Right ventricle myocardium superior (tissue), 1 donor: ENCODE measurements at places on chromosomes 13 and 19. TPM values are rescaled to one million over a fixed set of nuclear protein-coding genes. Genes with fewer than 3 reads are reported as not detected.
A peak's percentile ranks its signal among the peaks of the same experiment; 100 is the strongest.

DNA sequence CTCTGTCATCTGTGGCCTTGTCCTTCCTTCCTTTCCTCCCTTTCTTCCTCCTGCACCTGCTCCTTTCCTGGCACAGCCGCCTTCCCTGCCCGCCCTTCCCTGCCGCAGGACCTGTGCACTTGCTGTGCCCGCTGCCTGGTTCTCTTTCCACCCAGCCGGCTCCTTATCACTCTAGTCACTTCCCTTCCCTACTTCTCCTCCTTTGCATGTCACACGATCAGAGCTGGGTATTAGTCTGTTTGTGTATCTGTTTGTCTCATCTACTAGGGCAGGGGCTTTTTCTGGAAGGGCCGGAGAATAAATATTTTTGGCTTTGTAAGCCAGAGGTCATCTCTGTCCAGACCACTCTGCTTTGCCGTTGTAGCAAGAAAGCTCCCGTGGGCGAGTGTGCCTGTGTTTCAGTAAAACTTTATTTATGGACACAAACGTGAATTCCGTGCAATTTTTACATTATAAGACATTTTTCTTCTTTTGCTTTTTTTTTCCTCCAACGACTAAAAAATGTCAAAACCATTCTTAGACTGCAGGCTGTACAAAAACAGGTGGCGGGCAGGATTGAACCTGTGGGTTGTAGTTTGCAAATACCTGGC is 6.1 kb downstream of the KDM4B start:
- DNase-seq: peak; percentile 50

DNA sequence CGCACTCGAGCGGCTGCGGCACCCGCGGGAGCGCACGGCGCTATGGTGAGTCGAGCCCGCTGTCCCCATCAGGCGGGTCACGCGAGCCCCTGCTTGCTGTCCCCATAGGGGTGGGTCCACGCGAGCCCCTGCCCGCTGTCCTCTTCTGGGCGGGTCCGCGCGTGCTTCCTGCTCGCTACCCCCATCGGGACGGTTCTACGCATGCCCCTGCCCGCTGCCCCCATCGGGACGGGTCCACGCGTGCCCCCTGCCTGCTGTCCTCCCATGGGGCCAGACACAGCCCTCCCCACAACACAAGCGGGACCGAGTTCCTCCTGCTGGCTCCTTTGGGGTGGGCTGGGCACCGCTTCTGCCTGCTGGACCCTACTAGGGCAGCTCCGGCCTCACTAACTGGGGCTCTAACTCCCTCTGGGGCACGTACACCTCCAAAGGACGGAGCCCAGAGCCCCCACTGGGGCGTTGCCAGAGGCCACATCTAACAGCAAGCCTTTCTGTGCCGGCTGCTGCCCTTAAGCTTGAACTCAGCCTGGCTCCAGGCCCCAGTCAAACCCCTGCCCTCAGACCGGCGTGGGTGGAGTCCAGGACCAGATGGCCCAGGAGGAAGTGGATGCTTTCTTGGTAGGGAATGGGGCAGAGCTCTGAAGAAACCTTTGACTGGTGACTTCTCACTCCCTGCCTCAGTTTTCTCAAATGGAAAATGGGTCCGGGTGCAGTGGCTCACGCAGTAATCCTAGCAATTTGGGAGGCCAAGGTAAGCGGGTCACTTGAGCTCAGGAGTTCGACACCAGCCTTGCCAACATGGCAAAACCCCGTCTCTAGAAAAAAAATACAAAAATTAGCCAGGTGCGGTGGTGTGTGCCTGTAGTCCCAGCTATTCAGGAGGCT is 722 bp downstream of the COLGALT1 start:
- DNase-seq: peak; percentile 85

DNA sequence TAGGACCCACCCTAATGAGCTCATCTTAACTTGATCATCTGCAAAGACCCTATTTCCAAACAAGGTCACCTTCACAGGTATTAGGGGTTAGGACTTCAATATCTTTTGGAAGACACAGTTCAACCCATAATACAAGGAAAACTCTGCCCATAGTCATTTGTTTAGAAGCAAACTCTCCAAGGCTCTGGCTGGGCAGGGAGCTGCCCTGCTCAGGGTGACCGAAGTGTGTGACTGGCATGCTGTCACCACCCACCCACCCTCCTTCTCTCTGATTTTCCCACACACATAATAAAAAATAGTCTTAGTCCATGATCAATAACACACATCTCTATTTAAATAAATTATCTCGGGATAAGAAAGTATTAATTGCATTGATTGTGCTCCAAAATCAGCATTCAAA is 161.1 kb downstream of the KCTD15 start:
- no peak for DNase-seq

FEM1A gene
- total RNA-seq: 47.6 TPM

CD177 gene
- 0.32 TPM for total RNA-seq

- DNase-seq: no peak
Measured at GRCh38 chr19:31264041-31264778, 85.0 kb downstream of the TSHZ3 start.

DNA sequence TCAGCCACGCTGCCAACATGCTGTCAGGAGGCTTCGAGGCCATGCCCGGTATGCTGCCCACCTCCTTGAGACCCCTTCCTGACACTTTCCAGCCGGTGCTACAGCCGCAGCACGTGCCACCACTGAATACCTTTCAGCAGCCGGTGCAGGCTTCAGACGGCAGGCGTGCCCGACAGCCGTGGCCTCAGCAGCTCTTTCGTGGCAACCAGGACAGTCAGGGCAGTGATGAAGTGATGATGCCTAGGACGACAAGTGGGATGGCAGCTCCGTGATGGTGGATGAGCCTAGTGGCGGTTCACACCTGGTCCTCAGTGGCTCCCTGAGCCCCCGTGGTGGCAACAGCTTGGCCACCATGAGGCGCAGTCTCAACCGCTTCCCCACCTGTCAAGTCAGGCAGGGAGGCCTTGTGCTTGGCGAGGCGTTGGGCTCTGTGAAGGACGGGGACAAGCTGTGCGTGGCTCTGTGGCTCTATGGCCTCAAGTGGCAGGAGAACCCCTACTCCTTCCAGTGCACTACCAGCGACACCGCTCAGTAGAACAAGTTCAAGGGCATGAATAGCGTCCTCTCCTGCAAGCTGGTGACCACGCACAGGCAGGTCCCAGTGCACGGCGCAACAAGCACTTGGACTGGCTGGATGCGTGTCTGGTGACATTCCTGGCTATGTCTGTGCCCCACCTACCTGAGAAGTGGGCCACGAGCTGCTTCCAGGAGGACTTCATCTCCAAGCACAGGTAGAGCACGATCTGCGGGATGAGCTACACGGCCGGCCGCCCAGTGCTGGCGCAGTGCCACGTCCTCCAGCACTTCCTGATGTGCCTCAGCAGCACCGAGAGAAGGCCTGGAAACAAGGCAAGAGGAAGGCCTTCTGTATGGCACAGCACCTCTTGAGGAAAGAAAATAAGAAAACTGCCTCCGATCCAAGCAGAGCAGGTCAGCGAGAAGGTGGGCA is 18.2 kb upstream of the ZNF14 start:
- no peak for DNase-seq

- DNase-seq: no peak
Measured at GRCh38 chr19:1073956-1074517, 7.1 kb downstream of the ARHGAP45 start.

- no peak for DNase-seq
Measured at GRCh38 chr13:35672611-35673010, 196.1 kb upstream of the MAB21L1 start.

GRCh38 chr13:109817591-109818535 is 31.5 kb upstream of the IRS2 start:
- DNase-seq: no peak

ARHGAP45 gene
- total RNA-seq: 5.1 TPM

GRCh38 chr19:52990759-52991418 is 22.8 kb upstream of the ERVV-1 start:
- no peak for DNase-seq

- DNase-seq: no peak
Measured at GRCh38 chr19:30733826-30734550, 361.8 kb downstream of the ZNF536 start.

OVOL3 gene
- total RNA-seq: not detected

TNFSF13B gene
- total RNA-seq: 1.6 TPM
